ENCODE measurements at places on chromosomes 7 and 10.

GRCh38 chr10:81136261-81136660, 598.6 kb downstream of the SH2D4B start:
- no peak for DNase-seq

GRCh38 chr10:95275726-95276366, 15.0 kb downstream of the PDLIM1 start:
- DNase-seq, result no peak

DNA sequence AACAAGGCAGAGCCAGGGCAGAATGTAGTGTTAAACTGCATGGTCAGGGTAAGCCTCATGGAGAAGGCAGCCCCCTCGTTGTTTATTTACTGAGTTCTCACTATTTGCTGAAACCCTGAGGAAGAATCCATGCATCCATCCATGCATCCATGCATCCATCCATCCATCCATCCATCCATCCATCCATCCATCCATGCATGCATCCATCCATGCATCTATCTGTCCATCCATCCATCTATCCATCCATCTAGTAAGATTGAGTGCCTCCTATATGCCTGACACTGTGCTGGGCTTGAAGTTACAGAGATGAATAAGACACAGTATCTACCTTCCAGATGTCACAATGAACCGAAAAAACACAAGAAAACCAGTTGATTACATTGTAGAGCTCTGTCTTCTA, 201.4 kb upstream of the AGK start:
- DNase-seq, result no peak

DNA sequence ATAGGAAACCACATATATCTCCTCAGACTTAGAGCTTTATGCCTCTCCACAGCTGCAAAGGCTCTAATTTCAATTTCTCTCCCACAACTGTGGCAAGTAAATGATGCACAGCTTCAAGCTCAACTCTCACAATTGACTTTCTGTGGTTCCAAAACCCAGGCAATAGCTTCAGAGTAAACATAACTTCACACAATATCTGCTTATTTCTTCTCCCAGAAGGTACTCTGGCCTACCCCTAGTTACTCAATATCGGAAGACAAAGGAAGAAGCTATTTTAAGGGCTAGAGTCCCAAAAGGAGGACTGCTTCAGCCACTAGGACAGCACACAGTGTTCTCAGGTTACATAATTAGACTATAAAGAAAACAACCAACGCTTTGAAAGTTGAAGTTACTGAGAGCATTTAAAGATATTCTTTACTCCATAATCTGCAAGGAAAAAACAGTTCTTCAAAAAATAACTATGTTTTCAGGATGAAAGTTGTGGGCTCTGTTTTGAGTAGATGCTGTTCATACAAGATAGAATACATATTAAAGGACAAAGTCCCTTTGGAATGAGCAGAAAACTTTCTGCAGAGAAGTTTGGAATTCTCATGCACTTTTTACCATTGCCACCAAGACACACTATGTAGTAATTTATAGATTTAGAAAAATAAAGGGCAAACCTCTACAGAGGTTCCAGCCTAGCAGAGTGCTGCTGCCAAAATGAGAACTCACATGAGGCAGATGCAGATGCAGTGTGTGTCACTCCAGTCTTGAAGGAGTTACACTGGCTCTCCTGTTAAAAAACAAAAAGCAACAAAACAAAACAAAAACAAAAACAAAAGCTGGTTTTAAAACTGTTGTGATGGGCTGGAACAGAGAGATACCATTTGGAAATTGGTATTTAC, 81.8 kb downstream of the NT5C2 start:
- DNase-seq, result no peak

DNA sequence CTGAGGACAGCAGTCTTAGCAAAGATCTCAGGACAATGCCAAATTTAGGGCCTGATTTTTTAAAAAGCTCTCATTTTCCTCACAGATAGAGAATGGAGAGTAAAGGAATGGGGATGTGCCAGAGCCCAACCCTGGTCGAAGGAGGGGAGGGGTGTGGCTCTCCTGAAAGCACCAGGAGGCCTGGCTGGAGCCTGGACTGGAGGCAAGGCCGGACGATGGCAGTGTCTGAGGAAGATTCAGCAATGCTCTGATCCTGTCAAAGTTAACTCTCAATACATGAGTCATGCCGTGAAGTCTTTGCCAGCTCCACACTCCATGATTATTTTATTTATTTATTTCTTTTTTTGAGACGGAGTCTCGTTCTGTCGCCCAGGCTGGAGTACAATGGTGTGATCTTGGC, 108.3 kb downstream of the UPF2 start:
- DNase-seq, result no peak

- DNase-seq, result no peak
Observed at GRCh38 chr10:99450624-99451498, 20.4 kb upstream of the GOT1 start.
